Right renal pelvis (tissue), 4 donors: ENCODE measurements at places on chromosomes 4 and X. TPM values are rescaled to one million over a fixed set of nuclear protein-coding genes. Genes with fewer than 3 reads are reported as not detected.
A peak's percentile ranks its signal among the peaks of the same experiment; 100 is the strongest.

CENPI gene
- polyA plus RNA-seq = 7.5 TPM

CSAG1 gene
- polyA plus RNA-seq = not detected

F8A2 gene
- not detected for polyA plus RNA-seq

SPANXC gene
- not detected for polyA plus RNA-seq

KLB gene
- polyA plus RNA-seq = 0.22 TPM

ENPEP gene
- polyA plus RNA-seq = 182 TPM

P2RY4 gene
- polyA plus RNA-seq = 0.18 TPM

BST1 gene
- polyA plus RNA-seq = 15.5 TPM

GPAT3 gene
- polyA plus RNA-seq = 17.4 TPM

CDKL2 gene
- 11.2 TPM for polyA plus RNA-seq

MGARP gene
- polyA plus RNA-seq = 0.42 TPM

- DNase-seq = no peak
These were observed 60.9 kb downstream of the SOWAHB start for GRCh38 chr4:76836860-76837562.

DNA sequence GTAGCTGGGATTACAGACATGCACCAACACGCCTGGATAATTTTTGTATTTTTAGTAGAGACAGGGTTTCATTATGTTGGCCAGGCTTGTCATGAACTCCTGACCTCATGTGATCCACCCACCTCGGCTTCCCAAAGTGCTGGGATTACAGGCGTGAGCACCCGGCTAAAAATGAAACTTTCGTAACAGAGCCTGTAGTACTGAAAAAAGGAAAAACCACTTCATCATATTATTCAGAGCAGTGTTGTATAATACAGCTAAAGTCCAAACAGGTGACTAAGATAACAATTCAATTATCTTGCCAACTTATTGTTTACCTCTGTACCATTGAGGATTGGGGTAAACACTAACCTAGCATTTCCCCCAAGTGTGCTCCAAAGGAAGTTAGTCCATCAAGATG lies 43.9 kb upstream of the HPRT1 start:
- no peak for DNase-seq

- DNase-seq = no peak
These were observed 9.7 kb downstream of the GIMD1 start for GRCh38 chr4:106358899-106359298.

DNA sequence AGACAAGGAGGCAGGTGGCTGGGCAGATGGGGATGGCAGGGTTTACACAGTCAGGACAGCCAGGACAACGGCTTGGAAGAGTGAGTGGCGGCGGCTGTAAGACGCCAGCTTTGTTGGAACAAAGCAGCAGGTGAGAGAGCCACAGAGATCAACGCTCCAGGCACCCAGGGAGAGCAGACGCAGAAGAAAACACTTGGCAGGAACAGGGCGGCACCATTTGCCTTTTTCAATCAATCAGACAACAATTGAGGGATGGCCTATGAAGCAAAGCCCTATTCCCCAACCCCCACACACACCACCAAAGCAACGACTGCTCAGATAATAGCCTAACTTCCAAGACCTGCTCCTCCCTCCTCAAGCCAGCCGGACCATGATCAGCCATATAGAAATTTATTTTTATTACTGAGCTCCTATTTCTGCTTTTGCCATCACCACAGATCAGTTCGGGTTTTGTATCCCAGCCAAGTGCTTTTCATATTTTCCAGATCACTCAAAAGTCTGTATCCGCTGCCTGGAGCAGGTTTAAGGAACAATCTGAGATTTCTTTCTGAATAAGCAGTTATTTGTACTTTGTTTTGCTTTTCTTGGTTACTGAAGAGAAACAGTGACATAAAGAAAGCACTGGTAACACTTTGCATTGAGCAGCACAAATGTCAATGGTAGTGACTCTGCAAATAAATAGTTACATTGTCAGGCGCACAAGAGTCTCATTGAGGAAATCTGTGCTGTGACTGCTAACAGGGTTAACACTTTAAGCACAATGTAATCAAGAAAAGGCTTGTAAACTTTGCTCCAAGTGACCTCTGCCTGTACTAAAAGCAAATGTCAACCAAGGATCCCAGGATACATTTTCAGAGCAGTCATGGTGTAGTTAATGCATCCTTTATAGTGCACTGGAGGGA lies 81.8 kb upstream of the RBPJ start:
- no peak for DNase-seq

DNA sequence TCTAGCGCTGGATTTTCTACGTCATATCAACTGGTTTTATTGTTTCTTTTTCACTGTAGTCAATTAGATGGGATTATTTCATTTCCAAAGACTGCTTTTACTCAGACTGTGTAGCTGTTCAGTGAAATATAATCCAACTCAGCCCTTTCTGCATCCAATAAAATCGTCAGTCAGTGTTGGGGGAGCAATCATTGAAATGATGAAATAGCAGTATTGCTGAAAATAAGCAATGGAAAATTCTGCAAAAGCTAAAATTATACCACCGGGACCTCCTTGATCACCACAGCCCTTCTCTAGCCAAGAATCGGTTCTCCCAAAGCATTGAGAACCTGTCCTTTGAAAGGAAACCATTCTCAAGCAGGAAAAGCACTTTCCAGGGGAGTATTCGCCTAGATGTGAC lies 243.1 kb upstream of the TENM3 start:
- no peak for DNase-seq

DNA sequence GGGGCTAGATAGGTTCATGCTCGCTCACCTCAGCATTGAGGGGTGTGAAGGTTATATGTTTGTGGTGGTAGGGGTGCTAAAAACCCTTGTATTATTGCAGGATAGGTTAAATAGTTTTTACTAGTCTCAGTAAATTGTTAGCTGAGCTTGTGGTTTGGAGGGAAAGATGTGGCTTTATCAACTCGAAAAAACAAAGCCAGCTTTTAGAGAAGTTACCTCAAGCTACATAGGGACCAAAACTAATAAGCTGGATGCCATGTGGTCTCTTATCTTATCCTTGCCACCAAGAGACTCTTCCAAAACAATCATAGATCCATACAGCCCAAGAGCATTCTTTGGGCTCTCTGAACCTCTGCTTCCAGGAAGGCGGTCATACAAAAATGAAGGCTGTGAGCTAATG lies 29.2 kb downstream of the MSN start:
- DNase-seq = no peak

DNA sequence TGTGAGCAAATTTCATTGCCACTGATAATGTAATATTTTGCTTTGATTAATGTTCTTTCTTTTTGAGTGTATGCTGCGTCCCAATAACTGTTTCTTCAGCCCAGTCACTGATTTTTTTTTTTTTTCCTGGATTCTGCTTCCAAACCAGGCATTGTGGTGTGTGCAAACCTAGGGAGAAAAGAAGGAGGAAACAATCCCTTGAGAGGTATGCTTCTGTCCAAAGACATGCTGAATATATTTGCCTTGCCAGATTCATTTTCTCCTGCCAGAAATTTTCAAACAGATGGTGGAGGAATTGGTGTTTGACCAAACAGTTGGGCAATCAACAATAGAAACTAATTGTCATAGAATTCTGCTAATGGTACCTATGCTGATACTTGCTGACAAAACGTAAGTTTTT lies 753.6 kb downstream of the RPA4 start:
- DNase-seq = no peak

DNA sequence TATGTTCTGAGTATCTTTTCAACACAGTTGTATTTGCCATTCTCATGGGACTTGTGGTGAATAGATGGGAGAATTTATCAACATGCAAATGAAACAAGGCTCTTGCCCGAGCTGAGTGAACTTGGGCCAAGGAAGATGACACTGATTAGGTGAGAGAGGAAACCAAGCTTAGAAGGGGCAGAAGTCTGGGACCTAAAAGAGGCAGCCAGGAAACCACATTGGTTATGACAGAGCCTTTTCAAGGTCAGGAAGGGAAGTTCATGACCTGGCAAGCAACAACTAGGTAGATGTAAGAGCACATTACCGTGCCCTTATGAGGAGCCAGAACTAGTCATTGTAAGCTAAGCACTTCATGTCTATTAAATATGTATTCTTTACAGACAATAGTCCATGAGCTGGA lies 590.3 kb downstream of the PACRGL start:
- no peak for DNase-seq

GRCh38 chr4:14607001-14607400 lies 395.3 kb upstream of the CPEB2 start:
- DNase-seq = no peak

- DNase-seq = no peak
These were observed 258.6 kb downstream of the FBXW7 start for GRCh38 chr4:152277333-152277732.

DNA sequence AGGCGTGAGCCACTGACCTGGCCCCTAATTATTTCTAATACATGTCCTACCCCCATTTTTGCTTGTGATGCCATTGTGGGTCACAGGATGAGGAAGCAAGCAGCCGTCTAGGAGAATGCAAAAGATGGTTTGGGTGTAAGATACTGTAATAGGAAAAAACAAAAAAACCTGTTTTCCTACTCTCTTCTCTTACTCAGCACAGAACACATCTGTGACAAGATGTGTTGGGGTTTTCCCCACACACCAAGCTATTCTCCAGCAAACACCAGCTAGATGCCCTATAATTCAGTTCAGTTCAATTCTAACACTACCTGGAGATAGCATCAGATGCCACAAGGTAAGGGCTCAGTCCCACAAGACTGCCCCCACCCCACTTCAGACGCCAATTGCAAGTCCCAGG lies 15.3 kb upstream of the HPRT1 start:
- no peak for DNase-seq

GRCh38 chr4:74178798-74179197 lies 20.9 kb downstream of the MTHFD2L start:
- no peak for DNase-seq

DNA sequence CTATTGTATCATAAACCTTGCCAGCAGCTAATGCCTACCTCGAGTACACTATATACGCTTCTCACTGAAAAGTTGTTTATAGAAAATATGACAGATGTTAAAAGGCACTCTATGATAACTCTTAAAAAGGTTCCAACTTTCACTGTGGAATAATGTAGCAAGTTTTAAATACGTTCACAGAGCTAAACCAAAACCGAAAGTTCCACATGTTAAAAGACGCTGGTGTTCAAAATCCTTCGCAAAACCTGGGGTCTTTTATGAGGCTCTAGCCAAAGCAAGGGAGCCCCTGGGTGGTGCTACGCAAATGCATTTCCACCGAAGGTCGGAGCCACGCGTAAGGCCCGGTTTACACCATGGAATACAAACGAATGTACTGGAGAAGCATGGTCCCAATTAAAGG lies 103.7 kb upstream of the TENM3 start:
- DNase-seq = no peak

DNA sequence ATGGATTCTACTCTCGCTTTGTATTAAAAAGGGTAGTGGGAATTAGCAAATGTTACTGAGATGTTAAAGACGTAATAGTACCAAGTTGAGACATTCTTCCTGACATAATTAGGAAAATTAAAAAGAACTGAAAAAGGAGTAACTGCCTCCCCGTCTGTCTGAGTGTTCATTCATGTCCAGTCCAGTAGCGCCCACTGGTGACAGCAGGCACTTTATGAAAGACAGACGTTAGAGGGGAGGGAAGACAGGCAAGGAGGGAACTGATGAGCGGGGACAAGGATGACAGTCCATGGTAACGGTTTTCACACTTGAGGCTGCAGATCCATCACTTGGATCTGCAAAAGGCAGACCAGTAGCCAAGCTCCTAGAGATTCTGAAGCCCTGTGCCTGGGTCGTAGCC lies 326.7 kb downstream of the STK32B start:
- DNase-seq = no peak

DNA sequence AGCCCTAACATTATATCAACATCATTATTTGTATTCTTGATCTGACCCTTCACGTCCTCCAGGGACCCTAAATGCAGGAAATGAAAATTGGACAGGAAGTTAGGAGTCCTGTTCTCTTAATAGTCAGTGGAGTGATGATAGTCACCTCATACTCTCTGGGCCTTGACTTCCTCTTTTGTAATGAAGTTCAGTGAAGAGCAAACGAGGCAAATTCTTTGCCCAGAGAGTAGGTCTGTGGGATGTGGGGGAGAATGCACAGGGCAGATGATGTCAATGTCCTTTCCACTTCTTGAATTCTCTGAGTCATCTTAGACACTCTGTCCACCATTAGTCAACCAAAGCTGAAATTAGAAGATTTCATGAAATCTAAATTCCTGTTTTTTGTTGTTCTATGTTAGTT lies 17.1 kb upstream of the GPRIN3 start:
- no peak for DNase-seq

DNA sequence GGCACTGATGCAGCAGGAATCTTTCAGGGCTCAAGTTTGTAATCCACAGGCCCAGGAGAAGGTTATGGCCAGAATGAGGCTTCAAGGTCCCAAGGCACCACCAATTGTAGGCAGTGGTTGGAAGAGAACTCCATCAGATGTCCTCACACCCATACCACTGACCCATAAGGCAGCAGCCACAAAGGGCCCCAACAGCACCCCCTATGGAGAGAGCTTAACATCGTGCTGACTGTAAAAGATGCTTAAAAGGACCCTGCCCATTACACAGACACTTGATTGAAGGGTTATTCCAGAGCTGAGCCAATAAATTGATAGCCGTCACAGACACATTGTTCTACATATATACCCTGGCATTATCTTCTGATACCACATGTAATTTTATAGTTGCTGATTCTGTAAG lies 113.7 kb downstream of the SOWAHB start:
- no peak for DNase-seq

GRCh38 chr4:7854697-7855370 lies 84.8 kb downstream of the AFAP1 start:
- no peak for DNase-seq

- DNase-seq = peak; percentile 2
These were observed 175.4 kb downstream of the SH3BGRL start for GRCh38 chrX:81377329-81377728.

GRCh38 chr4:152508386-152508785 lies 27.5 kb downstream of the FBXW7 start:
- no peak for DNase-seq

- DNase-seq = no peak
These were observed 230.3 kb upstream of the PGRMC2 start for GRCh38 chr4:128517739-128518510.

DNA sequence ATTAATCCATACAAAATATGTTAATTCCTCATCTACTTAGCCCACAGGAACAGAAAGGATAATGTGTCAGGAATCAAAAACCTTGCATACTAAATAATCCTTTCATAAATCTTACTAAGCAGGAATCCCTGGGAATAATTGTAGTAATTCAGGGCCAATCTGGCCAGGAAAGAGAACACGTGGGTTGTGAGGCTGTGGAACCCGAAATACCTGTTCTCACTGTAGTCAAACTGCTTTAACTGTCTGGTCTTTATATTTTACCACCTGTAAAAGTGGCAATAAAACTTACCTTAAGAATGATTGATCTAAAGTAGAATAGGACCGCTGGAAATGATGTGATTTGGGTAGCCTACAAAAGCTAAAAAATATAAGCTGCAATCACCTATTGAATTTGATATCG lies 1620.9 kb downstream of the STIM2 start:
- DNase-seq = peak; percentile 14
